ENCODE measurements at places on chromosomes 4 and X.

DNA sequence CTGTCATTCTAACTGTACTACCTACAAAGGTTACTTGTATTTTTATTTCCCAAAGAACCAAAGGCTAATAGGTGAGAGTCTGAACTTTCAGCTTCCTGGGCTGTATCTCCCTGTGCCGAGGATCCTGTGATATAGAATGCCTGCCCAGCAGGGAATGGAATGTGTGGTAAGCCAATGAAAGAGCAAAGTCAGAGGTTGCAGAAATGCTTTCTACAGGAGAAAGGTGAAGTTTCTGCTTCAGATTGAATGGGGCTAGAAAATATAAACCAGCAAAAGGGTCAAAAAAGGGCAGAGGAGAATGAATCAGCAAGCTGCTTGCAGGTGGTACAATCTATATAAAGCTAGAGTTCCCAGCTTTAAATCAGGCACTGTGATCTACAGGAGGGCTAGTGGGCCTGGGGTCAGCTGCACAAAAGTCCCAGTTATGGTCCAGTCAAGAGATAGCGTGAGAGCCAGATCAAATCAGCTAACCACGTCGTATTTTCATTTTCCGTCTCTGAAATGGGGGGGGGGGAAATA, 146.1 kb downstream of the DCTD start:
- no peak for DNase-seq
- H3K4me3 ChIP-seq = no peak overlapping the region
- no peaks in the 10 kb centered on the region for H3K4me1 ChIP-seq
- no peak overlapping the region for H3K27ac ChIP-seq
- no peaks in the 10 kb centered on the region for H3K36me3 ChIP-seq

- no peak for DNase-seq
- H3K4me1 ChIP-seq = no peaks in the 10 kb centered on the region
- no peaks in the 10 kb centered on the region for H3K36me3 ChIP-seq
Observed at GRCh38 chr4:172802032-172802431, 366.6 kb upstream of the GALNT7 start.

DNA sequence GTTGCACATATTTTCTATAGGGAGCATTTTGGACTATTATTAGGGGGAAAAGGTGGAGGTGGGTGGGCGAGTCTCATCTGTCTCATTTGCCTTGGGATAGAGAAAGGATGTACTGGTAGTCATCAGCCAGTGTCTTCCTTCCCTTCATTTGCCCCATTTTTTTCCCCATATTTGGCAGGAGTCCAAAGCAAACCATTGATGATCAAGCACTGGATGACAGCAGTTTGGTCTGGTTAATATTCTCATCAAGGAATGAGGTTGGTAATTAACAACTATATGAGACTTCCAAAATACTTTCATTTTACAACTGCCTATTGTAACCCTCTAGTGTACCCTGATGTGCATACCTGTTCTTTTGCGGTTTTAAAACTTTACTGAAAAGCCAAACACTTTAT, 22.6 kb upstream of the IGFBP7 start:
- no peaks in the 10 kb centered on the region for H3K36me3 ChIP-seq
- no peak overlapping the region for H3K27ac ChIP-seq
- no peaks in the 10 kb centered on the region for H3K27me3 ChIP-seq
- no peak for DNase-seq
- H3K4me3 ChIP-seq = no peak overlapping the region

- H3K4me1 ChIP-seq = no peaks in the 10 kb centered on the region
- H3K27me3 ChIP-seq = no peaks in the 10 kb centered on the region
- no peak for DNase-seq
- no peak overlapping the region for H3K4me3 ChIP-seq
- H3K36me3 ChIP-seq = no peaks in the 10 kb centered on the region
Observed at GRCh38 chr4:124786634-124787033, 74.1 kb upstream of the ANKRD50 start.

GRCh38 chr4:84639145-84639544, 56.2 kb downstream of the CDS1 start:
- no peak overlapping the region for H3K4me3 ChIP-seq
- H3K27me3 ChIP-seq = no peaks in the 10 kb centered on the region

GRCh38 chrX:9087271-9088040, 53.5 kb upstream of the FAM9B start:
- no peak for DNase-seq
- no peaks in the 10 kb centered on the region for H3K4me1 ChIP-seq
- no peak overlapping the region for H3K4me3 ChIP-seq
- H3K36me3 ChIP-seq = no peaks in the 10 kb centered on the region
- H3K27me3 ChIP-seq = no peaks in the 10 kb centered on the region
- no peak overlapping the region for H3K27ac ChIP-seq

- no peaks in the 10 kb centered on the region for H3K27me3 ChIP-seq
- no peaks in the 10 kb centered on the region for H3K36me3 ChIP-seq
- no peak overlapping the region for H3K27ac ChIP-seq
- H3K4me3 ChIP-seq = no peak overlapping the region
Observed at GRCh38 chrX:150766351-150767044, 73.3 kb downstream of the MTMR1 start.

Measured in transverse colon (tissue), 4 donors.